ENCODE measurements at places on chromosomes 7 and 10.
A peak's percentile ranks its signal among the peaks of the same experiment; 100 is the strongest.

- DNase-seq: no peak
Measured at GRCh38 chr10:87619705-87620104, 40.0 kb upstream of the PAPSS2 start.

GRCh38 chr7:2042650-2043049 lies 190.1 kb downstream of the MAD1L1 start:
- no peak for DNase-seq

DNA sequence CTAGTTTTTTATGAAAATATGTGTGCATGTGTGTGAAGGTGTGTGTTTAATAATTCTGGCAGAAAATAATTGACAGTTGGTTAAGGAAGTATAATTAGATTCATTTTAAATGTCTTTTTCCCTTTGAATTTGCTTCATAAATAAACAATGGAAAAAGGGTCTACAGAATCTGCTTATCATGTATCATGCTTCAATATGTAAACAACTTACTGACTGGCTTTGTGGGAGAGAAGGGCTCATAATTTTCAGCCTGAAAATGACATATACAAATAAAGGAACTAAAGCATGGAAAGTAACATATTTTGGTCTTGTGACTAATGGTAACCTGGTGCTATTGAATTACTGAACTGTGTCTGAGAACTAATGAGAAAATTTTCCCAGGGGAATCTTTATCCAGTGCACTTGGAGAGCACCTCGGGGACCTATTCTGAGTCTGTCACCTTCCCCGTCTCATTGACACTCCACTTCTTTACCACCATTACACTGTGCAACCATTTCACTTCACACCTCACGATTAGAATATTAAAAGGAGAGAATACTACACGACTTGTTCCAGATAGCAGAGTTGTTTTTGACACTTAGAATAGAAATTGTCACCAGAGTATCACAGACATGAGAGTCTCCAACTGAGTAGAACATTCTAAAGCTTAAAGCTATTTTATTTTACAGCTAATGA lies 298.6 kb downstream of the TFEC start:
- DNase-seq: no peak

- DNase-seq: no peak
Measured at GRCh38 chr7:121342631-121343030, 13.8 kb downstream of the WNT16 start.

DNA sequence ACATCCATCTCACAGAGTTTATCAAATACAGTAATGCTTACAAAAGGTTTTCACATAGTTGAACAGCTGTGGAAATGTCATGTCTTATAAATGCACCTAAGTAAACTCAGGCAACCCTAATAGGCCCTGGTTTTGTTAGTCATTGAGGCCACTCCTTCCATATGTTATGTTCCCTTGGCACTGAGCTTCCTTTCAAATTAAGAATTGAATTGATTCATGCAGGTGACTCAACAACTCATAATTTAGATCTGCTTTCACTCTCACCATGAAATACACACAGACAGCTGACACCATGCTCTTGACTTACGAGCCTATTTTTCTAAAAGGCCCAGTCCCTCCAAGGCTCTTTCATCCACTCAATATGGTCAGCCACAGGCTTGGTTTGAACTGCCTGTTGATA lies 476.9 kb downstream of the KCNMA1 start:
- DNase-seq: no peak

DNA sequence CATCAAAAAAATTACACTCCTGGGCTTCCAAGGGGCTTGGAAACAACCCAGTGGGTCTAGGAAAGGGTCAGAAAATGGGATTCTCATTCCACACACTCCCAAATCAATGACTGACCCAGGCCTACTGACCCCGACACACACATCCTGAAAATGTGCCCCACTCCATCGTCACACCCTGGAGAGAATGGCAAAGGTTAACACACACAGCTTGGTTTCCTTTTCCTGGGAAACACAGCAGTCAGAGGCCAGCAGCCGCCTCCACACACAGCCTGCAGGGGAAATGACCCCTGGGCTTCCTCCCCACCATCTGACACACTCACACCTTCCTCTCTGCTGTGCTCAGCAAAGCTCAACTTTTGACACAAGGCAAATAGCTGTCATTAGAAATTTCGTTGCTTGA lies 42.9 kb downstream of the SH3PXD2A start:
- DNase-seq: no peak

DNA sequence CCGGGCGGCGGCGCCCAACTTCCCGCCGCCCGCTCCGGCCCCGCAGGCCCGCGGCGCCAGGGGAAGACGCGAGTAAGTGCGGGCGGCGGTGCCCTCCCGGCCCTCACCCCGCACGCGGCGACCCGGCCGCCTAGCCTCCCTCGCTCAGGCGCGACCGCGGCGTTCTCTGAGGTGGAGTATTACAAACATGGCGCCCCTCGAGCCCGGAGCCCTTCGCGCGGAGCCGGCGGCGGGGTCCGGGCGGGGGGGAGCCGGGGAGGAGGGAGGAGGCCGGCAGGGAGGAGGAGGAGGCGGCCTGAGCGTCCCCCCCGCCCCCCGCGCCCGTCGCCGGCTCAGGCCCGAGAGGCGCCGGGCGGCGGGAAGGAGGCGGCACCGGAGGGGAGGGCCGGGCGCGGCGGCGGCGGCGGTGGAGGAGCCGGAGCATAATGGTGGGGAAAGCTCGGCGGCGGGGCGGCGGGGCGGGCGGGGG lies at the start of gene ZMYND11:
ZMYND11 (plus strand) TSS at position 324 of the 469 bp plus-strand sequence. CDS start 44,558 bp downstream, outside the sequence.
- DNase-seq: peak; percentile 71

DNA sequence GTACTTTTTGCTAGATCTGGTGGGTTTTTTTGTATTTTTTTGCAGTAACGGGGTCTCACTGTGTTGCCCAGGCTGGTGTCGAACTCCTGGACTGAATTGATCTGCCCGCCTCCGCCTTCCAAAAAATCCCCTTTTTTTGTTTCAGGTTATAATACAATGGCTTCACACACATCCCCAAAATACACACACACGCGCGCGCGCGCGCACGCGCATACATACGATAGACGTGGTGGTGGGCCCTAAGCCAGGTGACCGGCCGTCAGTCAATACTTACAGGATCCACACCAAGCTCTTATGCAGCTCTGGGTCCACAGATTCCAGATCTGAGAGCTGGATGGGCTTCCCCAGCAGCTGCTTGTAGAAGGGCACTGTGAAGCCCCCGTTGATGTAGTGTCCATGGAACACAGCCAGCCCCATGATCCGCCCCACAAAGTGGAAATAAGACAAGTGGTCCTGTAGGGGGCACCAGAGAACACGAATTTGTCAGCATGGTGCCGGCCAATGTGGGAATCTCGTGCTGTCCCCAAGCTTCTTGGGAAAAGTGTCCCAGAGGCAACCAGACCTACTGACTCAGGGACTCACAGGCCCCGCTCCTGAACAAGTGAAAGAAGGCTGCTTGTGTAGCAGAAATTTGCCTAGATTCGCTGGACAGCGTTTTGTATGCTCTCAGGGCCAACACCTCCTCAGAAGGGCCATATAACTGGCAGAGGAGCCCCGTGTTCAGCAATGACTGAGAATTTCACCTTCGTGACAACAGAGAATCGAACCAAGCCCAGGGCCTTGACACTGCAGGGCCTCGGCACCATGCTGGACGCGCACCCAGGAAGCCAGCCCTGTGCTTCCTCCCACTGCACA lies 103.6 kb downstream of the SMURF1 start:
- DNase-seq: peak; percentile 52

DNA sequence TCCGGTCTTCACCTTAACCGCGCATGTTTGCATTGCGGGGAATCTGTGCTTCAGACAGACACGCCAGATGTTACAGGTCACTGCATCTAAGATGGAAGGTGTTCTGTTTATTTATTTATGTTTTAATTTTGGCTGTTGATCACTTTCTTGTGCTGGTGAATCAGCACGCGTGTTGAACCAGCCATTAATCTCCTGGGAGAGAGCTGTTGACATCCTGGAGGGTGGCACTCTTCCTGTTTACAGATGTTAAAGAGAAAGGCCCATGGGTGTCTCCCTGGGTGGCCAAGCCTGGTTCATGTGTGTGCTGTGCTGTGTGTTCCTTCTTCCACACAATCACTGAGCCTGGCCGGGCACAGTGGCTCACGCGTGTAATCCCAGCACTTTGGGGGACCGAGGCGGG lies 355.3 kb downstream of the PAXIP1 start:
- no peak for DNase-seq

- no peak for DNase-seq
Measured at GRCh38 chr7:131459256-131459655, 97.2 kb downstream of the PODXL start.

- DNase-seq: no peak
Measured at GRCh38 chr7:92002720-92003119, 62.1 kb downstream of the AKAP9 start.

- no peak for DNase-seq
Measured at GRCh38 chr10:119669975-119670640, 18.9 kb downstream of the BAG3 start.

DNA sequence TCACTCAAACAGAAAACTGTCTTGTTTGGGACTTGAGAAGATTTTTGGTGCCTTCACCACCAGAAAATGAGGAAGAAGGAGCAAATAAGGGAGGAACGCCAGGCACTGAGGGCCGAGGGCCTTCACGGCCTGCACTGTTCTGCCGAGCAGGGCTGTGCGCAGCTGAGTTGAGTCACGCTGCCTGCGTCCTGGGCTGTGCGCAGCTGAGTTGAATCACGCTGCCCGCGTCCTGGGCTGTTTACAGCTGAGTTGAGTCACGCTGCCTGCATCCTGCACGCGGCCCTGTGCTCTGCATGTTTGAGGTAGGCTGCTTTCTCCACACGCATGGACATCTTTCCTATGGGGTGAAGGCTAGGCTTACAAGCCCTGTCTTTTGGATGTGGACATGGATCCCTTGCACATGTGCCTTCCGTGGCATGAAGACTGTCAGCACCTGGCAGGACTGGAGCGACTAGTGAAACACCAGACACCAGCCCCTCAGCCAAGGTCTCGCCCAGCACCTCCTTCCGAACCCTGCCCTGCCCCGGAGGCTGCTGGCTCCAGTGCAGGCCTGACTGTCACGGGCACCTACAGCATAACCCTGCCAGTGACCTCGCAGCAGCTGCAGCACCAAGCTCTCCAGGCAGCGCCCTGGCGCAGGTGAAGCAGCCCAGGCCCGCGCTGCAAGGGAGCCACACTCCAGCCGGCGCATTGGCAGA lies 96.7 kb downstream of the HTR5A start:
- no peak for DNase-seq

DNA sequence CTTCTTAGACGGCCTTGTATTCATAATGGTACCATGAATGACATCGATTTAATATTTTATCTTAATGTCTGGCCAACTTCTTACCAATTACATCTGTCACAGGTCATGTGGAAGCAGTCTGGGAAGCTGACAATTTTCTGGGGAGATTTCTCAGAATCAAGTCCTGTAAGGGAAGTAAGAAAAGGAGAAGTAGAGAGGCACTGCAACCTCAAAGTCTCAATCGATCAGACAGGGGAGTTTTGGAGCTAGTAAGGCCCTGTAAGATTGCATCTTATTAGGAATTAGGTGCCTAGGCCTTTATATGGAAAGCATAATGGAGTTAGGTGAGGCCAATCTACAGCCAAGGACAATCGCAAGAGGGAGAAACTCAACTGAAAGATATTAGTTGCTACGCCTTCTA lies 694.6 kb upstream of the SORCS1 start:
- no peak for DNase-seq

DNA sequence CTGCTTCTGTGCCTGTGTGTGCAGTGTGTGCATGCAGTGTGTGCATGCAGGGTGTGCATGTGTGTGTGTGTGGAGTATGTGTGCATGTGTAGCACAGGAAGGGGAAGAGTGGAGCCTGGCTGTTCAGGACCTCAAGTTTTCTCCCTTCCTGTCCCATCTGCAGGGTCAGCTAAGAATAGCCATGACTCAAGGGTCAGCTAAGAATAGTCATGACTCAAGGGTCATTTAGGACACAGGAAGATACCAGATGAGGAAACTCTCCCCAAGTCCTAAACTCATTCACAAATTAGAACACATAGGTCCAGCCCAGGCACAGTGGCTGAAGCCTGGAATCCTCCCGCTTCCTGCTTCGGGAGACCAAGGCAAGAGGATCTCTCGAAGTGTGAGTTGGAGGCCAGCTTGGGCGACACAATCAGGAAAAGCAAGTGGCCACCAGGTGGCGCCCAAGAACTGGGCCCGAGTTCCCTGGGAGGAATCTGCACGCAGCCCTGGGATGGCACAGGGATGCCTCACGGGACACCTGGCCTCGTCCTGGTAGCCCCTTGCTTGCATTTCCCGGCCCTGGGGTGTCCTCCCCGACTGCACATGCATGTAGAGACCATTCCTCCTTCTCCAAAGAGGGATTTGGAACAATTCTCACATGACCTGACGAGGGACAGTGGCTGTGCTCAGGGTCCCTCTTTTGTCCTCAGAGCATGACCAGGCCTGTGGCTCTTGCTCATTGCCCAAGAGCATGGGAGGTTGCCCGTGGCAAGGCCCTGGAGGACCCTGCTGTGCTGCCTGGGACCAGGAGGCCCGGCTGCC lies 21.4 kb upstream of the VOPP1 start:
- peak; percentile 57 for DNase-seq

GRCh38 chr7:100573691-100574361 lies at the start of gene SAP25:
Gene SAP25 (minus strand): TSS chr7:100573900. CDS start chr7:100573742, 158 bp downstream.
- no peak for DNase-seq

DNA sequence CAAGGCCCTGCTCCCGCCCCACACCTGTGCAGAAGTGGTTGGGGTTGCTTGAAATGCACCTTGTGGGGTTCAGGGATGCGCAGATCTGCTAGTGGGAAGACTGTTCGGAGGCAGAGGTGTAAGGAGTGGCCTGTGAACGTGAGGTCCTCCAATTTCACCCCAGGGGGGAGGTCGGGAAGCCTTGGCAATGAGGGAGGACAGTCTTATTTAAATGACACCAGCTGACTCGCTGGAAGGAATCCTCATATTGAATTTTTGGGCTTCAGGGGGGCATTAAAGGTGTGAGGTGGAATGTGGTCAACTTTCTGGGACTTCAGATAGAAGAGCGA lies 218.8 kb upstream of the CELF2 start:
- DNase-seq: no peak

DNA sequence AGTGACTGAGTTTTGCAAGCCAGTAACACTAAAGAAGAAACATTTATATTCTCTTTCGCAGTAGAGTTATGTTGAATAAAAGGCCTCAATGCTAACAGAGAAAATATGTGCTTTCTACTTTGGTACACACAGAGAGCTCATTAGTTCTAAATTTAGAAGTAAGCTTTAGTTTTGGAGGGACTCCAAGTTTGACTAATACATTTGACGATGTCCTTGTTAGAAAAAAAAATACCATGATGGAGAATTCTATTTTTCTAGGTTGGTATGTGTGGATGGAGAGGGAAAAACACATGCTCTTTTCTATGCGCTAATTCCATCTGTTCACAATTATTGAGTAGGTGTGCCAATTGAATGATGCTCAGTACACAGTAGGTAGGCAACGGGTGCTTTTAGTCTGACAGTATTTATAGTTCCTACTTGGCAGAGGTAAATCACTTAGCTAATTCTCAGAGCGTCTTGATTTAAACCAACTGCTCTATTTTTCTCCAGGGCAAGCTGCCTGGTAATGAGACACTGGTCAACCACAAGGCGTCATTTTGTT lies 327.2 kb upstream of the AKR1E2 start:
- no peak for DNase-seq

DNA sequence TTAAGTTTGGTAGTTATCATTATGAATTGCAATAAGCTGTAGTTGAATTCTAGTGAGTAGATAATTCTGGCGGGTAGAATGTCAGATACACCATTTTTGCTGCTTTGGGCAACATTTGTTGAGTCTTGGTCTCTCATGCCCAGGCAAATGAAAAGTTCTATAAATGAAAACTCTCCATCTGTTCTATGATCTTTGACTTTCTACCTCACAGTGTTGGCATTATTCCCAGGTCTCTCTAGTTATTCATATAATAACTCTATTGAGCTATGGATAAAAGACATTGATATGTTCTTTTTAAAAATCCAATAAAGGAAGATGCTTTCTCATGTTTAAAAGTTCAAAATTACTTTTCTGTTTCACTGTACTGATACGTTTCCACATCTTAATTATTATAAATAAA lies 415.3 kb upstream of the SEMA3D start:
- DNase-seq: no peak

Measured in CD4-positive, alpha-beta T cell treated with Interleukin-1 beta for 1 hour (primary cell).